ENCODE measurements at places on chromosomes 2 and 18. TPM values are rescaled to one million over a fixed set of nuclear protein-coding genes. Genes with fewer than 3 reads are reported as not detected.
A peak's percentile ranks its signal among the peaks of the same experiment; 100 is the strongest.

- DNase-seq = no peak
These were observed 71.8 kb downstream of the PRELID3A start for GRCh38 chr18:12479536-12479935.

GRCh38 chr18:29285471-29285870, 1108.5 kb upstream of the CDH2 start:
- no peak for DNase-seq

DNA sequence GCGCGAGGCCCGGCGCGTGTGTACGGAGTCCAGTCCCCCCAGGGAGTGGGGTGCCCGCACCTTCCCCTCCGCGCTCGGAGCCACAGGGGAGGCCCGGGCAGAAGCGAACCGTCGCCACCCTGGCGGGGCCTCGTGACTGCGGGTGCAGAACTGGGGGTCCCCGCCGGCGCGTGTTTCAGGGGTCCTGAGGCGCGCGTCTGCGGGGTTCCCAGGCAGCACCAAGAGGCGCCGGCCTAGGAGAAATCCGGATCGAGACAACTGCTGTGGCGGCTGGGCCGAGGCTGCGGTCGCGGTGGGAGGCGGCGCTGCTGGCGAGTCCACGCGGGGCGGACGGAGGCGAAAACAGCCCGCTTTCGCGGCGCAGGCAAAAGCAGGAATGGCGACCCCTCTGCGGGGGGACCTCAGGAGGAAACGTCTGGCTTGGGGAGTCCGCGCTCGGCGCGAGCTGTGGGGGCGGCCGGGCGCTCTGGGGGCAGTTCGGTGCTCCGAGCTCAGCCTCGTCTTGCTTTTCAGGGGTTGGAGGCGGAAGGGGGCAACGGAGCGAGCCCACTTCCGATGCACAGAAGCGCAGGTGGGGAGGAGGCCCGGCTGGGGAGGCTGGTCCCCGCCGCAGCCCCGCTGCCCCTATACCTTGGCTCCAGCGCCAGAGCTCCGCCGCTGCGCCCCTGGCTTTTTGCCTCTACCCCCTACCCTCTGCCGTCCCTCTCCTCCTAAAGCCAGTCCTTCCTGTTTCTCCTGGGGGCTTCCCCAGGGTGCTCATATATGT, 81.5 kb upstream of the LDLRAD4 start:
- peak; percentile 30 for DNase-seq

- no peak for DNase-seq
These were observed 284.7 kb downstream of the TRIB2 start for GRCh38 chr2:13001408-13001807.

DNA sequence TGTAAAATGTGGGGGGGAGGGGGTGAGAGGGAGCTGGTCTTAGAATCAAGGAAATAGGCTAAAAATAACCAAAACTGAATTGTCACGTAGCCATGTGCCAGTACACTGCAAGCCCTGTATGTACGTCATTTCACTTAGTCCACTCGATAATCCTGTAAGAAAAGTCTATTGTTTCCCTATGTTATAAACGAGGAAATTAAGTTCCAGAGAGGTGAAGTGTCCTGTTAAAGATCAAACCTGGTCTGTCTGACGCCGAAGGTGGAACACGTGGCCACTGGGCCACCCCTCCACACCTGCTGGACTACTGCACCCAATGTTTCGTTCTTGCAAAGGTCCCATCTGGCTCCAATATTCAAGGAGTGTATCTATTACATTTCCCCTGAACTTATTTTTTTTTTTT, 29.6 kb downstream of the TFCP2L1 start:
- no peak for DNase-seq

DNA sequence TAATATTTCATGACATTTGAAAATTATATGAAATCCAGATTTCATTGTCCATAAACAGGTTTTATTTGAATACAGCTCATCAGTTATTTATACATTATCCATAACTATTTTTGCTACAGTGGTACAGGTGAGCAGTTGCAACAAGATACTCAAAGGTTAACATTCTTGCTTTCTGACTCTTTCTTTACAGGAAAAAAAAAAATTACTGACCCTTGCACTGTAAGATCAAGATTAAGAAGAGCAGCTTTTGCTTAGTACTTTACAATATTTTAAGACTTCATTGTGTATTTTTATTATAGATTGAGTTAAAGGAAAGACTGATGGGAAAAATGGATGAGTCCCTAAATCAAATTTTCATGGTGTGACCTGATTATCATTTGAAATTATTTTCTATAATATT, 11.2 kb downstream of the ETAA1 start:
- no peak for DNase-seq

GRCh38 chr2:148577845-148578492, 66.6 kb upstream of the EPC2 start:
- no peak for DNase-seq

GRCh38 chr2:215758691-215759090, 254.7 kb downstream of the MREG start:
- DNase-seq = no peak

DNA sequence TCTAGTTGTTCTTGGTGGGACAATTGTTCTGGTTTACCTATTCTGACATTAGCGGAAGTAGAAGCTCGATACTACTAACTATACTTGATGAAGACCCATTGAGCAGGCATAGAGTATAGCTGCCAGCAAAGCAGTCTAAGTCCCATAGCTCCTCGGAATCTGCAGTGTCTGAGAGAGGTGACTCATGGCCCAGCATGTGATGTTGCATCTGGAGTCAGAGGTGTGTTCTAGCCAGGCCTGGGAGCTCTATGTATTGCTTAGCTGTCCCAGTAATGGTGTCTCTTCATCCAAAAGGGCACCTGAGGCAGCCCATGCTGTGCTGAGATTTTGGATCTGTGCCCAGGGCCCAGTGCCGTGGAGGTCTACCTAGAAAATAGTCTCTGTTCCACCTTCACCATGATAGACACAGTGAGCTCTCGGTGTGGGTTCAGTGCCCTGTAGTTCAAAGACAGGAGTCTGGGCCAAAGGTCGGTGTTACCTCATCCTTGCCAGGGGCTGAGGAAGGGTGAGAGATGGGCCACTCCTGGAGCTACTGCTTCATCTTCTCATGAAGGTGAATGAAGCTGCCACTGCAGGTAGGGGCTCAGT, 47.3 kb downstream of the MEX3C start:
- no peak for DNase-seq

DNA sequence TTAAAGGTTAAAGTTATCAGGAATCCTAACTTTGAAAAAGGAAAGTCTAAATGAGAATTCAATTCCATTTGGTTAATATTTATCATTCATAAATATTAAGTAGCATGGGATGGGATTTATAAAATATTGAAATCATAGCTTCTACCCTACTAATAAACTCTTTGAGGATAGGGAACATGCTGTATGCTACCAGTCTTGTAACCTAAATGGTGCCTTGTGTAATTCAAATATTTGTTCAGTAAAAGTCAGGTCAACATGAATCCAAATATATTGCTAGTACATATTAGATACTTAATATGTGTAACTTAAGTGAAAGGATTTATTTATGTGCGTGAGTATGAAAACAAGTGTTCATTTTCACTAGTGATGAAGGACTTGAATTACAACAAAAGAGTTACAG, 94.1 kb downstream of the CAMKMT start:
- DNase-seq = no peak

DNA sequence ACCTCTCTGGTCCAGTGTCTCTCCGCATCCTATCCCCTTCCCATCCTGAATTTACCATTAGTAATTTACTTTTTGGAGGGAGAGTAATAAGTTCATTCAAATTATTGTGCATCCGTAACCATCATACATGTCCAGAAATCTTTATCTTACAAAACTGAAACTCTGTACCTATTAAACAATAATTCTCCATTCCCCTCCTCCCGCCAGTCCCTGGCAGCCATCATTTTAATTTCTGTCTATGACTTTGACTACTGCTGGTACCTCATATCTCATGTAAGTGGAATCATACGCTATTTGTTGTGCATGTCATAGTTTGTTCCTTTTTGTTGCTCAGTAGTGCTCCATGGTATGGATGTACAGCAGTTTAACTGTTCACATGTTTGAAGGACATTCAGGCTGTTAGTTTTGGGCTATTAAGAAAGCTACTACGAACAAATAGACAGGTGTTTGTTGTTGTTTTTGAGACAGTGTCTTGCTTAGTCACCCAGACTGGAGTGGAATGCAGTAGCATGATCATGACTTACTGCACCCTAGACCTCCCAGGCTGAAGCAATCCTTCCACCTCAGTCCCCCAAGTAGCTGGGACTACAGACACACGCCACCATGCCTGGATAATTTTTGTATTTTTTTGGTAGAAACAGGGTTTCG, 2.0 kb downstream of the LIMS1 start:
- DNase-seq = no peak

DNA sequence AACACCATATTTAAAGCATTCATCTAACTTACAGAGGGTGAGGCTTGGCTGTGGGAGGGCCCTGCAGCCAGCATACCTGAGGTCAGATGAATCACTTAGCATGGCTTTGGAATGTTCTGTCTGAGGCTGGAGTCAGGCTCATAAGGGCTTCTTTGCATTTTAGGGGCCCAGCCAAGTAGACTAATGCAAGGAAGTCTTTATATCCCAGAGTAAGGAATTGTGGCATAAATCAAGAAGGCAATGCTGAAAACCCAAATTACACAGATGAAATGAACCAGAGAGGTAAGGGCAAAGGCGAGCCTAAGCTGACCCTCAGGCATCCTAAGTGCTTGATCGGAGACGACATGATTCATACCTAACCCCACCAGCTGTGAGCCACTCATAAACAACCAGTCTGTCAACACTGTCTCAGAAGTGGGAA, 383.6 kb downstream of the DCC start:
- DNase-seq = no peak

DNA sequence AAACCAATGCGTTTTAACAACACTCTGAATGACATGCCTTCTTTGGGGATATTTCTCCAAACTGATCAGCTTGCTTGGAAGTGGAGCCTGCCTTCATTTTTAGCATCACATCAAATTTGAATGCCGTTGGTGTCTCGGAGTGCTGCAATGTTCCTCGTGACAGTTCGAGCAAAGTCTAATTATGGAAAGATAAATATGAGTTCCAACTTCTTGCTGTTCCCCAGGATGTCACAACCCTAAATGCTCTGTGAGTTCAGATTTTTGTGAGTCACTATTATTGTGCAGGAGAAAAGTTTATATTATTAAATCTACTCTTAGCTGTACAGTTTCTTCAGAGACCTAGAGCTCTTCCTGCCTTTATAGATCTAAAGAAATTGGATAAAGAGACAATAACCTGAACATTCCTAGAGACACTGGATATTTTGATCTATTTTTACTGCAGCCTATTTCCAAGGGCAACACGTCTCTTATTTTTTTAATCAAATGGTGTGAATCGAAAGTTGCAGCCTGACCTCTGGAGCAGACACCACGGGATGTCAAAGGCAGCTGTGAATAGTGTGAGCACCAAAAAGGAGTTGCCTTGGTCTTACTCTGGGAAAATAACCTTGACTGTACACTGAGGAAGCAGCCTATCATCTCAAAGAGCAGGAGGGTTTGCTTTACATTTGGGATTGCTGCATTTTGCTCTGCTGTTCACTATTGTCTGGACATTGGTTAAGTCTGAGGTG, 330.1 kb downstream of the TDRD15 start:
- DNase-seq = no peak

DNA sequence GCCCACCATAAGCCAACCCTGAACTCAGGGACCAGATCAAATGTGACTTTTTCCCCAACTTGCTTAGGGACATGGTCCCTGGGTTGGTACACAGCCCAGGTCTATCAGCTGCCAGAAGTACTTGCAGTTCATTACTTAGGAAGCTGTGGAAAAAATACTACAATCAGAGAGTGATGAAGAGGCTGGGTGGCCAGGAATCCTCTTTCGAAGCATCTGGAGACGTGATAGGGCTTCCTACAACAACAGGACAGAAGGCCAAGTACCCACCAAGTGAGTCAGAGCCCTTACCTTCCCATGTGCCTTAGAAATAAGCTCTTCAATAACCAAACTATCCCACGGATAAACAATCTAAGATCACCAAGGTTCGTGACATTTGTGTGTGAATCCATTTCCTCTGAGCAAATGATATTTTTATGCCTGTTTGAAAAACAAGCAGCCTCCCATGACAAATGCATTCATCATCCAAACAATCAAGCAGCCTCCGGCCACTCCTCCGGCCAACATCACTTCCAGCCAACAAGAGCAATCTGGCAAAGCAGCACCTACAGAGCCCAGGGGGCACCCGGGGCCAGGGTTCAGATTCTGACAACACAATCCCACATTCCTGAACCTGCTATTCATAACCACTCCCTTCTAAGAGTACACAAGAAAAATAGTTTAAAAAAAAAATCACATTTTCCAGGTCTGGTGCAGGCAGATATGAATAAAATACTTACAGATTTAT, 26.4 kb downstream of the TBC1D8 start:
- no peak for DNase-seq

GRCh38 chr2:25920336-25920735, 42.0 kb upstream of the ASXL2 start:
- no peak for DNase-seq

DNA sequence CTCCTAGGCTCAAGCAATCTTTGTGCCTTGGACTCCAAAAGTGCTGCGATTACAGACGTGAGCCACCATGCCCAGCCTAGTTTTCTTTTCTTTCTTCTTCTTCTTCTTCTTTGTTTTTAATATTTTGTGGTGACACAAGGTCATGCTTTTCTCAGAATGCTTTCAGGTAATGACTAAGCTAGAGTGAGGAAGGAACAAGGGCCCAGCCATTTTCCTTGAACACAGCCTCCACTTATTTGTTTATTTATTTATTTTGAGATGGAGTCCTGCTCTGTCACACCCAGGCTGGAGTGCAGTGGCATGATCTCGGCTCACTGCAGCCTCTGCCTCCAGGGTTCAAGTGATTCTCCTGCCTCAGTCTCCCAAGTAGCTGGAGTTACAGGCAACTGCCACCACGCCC, 74.3 kb upstream of the ST3GAL5 start:
- DNase-seq = no peak

DNA sequence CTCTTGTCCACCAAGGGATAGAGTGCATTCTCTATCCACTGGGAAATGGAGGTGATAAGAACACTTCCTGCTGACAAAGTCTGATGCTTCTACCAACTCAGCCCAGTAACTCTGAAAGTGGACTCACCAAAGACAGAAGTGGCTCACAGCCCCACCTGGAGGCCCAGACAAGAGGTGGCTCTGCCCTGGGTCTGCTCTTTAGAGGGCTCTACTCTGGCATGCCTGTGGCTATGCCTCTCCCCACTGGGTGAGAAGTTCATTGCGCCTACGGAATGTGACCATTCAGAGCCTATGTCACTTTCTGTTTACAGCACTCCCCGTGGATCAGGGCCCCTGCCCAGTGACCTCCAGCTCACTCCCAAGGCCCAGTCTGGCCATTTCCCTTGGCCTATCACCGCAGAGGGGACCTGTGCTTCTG, 13.5 kb upstream of the XDH start:
- DNase-seq = no peak

HJURP gene
- 23.1 TPM for total RNA-seq

BMP10 gene
- total RNA-seq = not detected

PSTPIP2 gene
- 6.1 TPM for total RNA-seq

NBEAL1 gene
- 30.9 TPM for total RNA-seq
